Esophagus muscularis mucosa (tissue), 4 donors: ENCODE measurements at places on chromosomes 11 and 22.
A peak's percentile ranks its signal among the peaks of the same experiment; 100 is the strongest.

DNA sequence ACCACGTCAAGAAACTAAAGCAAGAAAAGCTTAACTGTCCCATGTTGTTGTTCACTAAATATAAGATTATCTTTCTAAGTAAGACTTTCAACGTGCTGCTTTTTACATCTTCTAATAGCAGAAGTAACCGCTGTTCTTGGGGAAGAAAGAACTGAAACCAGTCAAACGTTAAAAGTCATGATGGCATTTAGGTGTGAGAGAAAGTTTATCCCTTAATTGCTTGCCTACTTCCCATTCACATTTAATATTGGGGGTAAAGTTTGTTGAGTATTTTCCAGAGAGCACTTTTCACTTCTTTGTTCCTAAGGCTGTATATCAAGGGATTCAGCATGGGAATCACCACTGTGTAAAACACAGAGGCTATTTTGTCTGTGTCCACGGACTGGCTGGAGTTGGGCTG lies 970 bp downstream of the OR5B21 start:
- DNase-seq = no peak

DNA sequence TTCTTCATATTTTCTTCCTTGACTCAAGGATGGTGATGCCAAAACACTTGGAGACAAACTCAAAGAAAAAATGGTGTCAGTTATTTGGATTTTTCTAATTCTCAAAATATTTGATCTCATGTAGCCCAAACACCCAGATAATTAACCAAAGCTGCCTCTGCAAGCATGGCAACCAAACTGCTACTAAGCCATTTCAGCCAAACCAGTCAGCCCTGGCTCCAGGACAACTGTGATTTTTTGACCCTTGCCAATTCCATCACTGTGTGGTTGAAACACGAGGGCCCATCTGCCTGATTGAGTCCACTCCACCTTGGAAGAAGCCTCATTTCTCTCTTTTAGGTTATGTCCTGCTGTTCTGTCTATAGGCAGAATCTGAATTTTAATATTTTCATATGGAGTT lies 277.4 kb downstream of the BLID start:
- DNase-seq = no peak

DNA sequence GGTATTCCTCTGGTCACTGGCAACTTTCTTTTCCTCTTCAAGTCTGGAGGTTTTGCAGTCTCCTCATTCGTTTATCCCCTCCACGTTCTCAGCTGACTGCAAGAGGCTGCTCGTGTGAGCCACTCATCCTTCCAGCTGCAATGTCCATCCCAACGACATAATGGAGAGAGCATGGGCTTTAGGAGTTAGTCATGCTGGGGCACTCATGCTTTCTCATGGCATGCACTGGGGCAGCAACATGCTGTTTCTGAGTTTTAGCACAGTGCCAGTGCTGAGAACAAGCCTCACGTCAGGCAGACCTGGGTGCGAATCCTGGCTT lies 7.1 kb downstream of the DCPS start:
- DNase-seq = no peak

DNA sequence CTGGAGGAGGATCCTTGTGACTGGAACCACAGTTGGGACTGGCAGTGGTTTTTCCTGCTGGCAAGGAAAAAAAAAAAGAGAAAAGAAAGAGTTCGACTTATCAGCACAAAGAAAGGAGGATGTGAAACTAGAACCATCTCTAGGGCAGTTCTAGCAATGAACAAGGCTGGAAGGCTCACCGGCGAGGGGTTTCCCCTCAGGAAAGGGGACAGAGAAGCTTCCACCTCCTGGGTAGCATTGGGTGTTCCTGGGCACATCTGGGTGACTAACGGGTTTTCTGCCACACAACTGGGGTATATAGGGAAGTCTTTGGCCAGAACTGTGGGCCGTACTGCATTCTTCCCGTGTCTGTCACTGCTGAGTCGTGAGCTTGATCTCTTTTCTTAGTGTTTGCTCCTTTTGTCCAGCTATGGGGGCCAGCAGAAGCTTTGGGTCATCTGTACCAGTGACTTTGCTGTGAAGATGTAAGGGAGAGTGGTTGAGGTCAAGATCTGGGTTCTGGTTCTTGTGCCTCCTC lies 109.4 kb upstream of the OR4B1 start:
- DNase-seq = peak; percentile 85

DNA sequence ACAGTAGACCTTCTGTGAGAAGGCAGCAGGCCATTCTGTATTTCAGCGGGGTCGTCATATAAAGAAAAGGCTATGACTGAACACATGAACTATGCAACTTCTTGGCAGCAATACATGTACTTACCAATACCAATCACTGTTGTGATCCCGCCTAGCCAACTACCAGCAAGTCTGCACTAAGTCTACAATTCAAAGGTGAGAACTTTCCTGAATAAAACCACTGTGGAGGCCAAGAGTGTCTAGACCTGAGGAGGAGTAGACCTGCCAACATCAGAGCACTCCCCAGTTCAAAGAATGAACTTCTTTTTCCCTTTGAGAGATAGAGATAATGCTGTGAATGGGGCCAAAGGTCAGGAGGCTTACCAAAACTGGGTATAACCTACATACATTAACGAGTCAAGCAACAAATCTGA lies 108.2 kb downstream of the SIK3 start:
- no peak for DNase-seq

DNA sequence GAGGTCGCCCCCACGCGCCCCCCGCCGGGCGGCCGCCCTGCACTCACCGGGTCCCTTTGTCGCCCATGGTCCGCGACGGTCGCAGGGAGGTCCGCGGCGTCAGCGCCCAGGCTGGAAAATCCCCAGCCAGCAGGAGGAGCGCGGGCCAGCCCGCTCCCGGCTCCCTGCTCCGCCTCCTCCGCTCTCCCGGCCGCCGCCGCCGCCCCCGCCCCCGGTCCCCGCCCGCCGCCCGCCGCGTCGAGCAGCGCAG lies at the start of gene ARRB1:
TSS of gene ARRB1 (minus strand) at position 121 of the 250 bp plus-strand sequence. CDS start at position 67, 54 bp downstream.
- no peak for DNase-seq

DNA sequence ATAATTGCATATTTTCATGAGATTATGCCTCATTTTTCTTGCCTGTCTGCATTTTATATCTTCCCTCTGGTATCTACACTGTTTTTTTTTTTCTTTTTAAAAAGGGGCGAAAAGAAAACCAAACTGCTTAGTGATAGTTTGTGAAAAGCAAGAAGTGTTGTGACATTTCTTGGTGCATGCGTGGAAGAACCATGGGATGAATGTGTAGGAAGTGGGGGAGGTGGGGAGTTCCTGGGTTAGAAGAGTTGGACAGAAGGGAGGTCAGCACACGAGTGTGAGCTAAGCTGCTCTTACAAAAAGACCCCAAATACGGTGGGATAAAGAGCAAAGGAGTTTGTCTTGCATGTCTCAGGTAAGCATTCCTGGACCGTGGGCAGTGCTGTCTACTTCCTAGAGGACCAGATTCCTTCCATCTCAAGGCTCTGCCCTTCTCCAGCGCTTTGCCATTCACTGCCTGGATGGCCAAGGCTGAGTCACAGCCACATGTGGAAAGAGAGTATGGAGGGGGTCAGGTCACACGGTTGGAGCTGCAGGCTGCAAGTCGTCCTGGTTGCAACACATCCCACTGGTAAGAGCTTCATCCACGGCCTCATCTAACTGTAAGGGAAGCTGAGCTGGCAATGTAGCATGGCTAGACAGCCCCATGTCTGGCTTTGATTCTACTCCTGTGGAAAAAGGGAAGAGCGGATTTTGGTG lies 300.6 kb downstream of the DDX10 start:
- no peak for DNase-seq

GRCh38 chr11:61173456-61173855 lies 12.2 kb upstream of the VPS37C start:
- DNase-seq = no peak

DNA sequence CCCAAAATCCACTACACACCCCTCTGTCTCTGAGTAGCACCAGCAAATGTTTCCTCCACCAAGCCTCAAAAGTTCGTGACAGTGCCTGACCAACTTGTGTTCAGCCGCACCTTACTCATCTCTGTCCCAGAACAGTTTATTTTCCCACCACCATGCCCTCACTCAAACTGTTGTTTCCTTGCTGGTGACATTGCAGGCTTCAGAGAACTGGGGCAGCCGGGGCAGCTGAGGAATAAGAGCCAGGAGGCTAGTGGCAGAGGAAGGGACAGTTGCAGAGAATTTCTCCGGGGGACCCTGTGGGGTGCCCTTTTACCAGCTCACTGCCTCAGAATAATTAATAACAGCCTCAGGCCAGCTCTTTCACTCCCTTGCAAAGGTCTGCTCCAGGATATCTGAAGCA lies 709 bp upstream of the KCNE3 start:
- no peak for DNase-seq

GRCh38 chr11:130486987-130487923 lies 38.8 kb downstream of the ADAMTS15 start:
- DNase-seq = peak; percentile 83

DNA sequence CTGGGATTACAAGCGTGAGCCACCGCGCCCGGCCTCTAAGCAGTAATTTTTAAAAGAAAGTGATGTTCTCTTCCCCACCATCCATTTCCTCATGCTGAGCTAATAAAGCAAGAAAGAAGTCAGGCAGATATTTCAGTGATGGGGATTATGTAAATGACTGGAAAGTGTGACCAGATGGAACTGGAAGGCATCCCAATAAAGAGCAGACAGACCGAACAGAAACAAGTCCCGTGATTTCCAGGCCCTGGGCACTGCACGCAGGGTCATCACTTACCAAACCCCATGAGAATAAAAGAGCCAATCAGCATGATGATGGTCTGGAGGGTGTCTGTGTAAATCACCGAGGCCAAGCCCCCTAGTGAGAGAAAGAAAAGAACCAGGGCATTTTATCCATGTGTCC lies 18.2 kb downstream of the SLC5A4 start:
- no peak for DNase-seq

DNA sequence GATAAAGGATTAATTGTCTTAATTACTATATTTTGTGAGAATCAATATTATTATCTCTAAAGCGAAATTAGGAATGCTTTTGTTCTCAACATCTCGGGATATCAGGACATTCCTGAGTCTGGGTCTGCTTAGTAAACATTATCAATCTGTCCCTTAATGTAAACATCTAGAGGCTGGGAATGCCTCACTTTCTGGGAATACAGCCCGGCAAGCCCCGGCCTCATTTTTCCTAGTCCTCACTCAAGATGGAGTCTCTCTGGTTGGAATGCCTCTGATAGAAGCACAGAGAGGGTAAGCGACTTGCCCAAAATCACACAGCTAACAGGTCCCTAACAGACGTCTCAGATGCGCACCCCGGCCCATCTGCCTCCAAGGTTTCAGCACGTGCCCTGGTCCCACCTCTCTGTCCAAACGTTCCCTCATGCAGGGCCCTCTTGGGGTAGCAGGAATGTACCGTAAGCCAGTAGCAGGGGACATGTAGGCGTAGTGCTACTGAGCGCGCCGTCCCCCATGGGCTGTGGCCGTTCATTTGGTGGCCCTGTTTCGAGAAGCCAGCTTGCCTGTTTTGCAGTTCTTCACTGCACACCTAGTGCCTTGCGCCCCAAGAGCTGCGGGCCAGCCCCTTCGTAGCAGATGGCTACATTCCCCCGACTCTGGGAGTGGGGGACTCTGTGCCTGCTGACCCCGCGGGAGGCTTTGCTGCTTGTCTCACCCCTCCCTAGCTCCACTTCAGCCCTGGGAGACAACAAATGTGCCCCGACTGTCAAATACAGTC lies 62.2 kb upstream of the FADD start:
- DNase-seq = no peak

DNA sequence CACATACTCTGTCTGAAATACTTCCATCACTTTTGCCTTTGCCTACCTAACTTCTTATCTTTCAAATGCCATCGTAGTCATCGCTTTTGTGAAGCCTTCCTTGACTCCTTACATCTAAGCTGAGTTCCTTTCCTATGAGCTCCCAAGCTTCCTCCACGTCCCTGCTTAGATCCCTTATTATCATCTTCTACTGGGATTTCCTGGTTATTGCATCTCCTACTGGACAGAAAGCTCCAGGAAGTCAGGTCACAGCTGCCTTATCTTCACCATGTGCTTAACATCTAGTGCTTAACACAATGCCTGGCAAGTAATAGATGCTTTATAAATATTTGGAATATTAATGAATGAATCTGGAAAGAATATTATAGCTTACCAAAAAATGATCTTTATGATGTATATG lies 5.9 kb downstream of the YPEL4 start:
- no peak for DNase-seq

DNA sequence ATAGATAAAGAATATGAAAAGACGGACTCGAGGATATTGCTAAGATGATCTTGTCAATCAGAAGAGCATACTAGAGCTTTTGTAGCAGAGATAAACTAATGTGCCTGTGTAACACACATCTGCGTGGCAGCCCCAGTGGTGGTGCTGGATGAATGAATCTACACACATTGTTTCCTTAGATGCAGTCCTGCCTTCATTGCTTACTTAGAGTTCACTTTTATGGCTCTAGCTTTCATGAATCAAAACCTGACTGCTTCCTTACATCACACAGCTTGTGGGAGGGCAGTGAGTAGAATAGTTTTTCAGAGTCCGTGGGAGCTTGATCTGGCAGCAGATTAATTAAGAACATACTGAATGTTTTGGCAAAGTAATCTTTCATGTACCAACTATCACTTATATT lies 83.7 kb downstream of the EXT2 start:
- no peak for DNase-seq

GRCh38 chr11:93512949-93513667 lies 30.1 kb downstream of the SMCO4 start:
- DNase-seq = no peak

DNA sequence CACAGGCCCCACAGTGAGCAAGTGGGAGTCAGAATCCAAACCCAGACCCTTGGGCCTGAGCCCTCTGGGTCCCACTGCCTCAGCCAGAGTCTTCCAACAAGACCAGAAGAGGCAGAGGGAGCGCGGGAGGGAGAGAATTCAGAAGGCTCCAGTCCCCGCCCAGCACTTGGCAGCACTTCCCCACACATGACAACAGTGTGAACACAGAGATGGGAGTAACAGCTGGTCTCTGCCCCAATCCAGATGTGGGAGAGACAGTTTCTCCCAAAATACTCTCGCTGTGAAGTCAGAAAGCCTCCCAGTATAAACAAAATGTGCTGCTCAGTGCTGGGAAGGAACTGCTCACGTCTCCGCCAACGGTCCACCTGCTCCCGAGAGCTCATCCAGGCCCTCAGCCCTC lies 219.9 kb downstream of the MN1 start:
- peak; percentile 97 for DNase-seq

DNA sequence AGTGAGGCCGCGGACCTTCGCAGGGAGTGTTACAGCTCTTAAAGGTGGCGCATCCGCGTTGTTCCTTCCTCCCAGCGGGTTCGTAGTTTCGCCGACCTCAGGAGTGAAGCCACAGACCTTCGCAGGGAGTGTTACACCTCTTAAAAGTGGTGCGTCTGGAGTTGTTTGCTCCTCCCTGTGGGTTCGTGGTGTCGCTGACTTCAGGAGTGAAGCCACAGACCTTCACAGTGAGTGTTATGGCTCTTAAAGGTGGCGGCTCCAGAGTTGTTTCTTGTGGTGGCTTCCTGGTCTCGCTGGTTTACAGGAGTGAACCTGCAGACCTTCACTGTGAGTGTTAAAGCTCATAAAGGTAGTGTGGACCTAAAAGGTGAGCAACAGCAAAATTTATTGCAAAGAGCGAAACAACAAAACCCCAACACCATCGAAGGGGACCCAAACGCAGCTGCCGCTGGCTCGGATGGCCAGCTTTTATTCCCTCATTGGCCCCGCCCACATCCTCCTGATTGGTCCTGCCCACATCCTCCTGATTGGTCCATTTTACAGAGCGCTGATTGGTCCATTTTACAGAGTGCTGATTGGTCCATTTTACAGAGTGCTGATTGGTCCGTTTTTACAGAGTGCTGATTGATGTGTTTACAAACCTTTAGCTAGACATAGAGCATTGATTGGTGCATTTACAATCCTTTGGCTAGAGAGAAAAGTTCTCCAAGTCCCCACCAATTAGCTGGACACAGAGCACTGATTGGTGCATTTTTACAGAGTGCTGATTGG lies 1.2 kb upstream of the TMEM45B start:
- no peak for DNase-seq

GRCh38 chr11:13110929-13111812 lies 102.1 kb downstream of the RASSF10 start:
- DNase-seq = no peak
